ENCODE measurements at places on chromosomes 2 and 18.

GRCh38 chr2:15909157-15909556 is 31.2 kb upstream of the MYCN start:
- no peak for DNase-seq

GRCh38 chr2:124138076-124138475 is 113.0 kb downstream of the CNTNAP5 start:
- DNase-seq, result no peak

DNA sequence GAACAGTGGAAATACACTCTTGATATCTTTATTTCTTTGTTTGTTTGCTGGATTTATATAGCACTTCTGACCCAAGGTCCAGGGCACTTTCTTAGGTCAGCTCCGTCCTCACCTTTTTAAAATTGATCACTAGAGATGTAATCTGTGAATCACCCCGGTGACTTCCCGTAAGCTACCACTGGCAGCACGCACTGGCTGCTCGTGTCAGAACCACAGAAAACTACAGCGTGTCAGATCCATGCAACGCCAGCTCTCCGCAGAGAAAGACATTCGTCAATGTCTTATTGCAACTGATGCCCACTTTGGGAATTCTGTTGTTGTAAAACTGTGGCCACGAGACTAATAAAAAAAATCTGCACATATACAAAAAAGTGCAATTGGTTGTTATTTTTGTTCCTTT is 779.4 kb upstream of the ZEB2 start:
- no peak for DNase-seq

- DNase-seq, result no peak
Measured at GRCh38 chr2:47211497-47212011, 56.4 kb upstream of the STPG4 start.

GRCh38 chr2:202237787-202238233 is 587 bp downstream of the SUMO1 start:
- peak; percentile 30 for DNase-seq

GRCh38 chr2:240919161-240919781 is 13.1 kb downstream of the CROCC2 start:
- no peak for DNase-seq

DNA sequence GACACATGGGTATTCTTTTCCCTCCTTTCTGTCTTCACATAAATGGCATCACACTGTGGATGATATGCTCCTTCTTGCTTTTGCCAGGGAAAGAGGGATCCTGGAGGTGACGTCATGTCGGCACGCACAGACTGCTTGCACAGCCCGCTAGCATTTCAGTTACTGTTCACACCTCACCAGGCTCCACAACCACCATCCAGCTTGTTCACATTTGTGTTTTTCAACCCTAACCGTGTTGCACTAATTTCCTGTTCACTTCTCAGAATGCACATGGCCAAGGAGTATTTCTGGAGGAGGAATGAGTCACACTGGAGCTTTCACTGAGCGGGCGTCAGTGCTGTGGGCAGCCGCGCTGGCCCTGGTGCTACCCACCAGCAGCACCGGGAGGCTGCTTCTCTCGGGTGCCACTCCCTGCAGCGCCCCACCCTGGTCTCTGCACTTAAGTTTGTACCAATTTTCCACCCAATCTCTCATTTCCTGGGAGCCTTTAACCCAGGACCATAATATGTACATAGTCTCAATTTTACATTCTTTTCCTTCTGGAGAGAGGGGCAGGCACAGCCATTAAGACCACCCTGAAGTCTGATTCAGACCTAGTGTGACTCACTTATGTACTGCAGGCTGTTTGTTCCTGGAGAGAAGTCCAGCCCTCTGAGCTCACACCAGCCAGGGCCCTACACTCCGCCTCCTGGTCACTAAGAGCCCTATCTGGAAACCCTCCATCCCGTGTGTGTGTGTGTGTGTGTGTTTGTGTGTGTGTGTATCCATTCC is 65.1 kb downstream of the MBP start:
- DNase-seq, result no peak

GRCh38 chr2:37323781-37324535 is 675 bp downstream of the PRKD3 start:
- no peak for DNase-seq

DNA sequence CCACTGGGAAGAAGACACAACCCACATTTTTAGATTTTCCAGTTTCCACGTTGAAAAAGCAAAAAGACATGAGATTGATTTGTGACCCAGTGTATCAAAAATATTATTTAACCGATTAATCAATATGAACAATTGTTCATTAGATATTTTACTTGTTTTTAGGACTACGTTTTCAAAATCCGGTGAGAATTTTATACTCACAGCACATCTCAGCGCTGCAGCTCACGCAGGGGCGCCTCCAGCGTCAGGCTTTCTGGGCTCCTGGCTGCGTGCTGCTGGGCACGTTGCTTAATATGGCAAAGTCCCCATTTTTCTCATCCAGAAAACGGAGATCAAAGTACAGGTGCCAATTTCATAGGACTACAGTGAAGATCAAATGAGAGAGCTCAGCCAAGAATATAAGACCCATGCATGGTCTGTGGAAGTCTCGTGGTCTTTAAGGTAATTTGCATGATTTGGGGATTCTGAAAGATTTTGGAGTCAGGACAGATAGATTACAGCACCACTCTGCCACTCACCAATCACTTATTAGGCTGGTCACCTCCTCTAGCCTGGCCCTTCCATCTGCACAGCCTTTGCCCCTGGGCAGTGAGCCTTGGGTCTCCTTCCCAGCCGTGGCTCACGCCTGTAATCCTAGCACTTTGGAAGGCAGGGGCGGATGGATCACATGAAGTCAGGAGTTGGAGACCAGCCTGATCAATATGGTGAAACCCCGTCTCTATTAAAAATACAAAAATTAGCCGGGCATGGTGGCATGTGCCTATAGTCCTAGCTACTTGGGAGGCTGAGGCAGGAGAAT is 36.2 kb downstream of the PTPN18 start:
- DNase-seq, result peak; percentile 14

DNA sequence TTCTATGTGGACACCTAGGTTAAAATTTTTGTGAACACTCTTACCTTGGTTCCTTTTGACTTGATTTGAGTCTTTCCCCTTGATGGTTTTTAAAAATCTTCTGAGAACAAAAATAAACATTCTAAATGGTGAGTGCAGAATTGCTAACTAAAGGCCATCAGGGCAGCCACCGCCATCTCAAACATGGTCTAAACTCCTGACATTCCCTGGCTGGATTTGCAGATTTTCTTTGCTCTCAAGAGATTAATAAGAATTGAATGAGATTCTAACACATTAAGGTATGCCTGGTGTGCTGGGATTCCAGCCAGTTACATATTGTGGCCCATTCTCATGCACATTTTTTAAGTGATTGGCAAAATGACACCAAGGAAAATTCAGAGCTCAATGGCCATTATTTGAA is 17.2 kb upstream of the CTDP1 start:
- no peak for DNase-seq

GRCh38 chr2:215749092-215749957 is 264.0 kb downstream of the MREG start:
- DNase-seq, result no peak

DNA sequence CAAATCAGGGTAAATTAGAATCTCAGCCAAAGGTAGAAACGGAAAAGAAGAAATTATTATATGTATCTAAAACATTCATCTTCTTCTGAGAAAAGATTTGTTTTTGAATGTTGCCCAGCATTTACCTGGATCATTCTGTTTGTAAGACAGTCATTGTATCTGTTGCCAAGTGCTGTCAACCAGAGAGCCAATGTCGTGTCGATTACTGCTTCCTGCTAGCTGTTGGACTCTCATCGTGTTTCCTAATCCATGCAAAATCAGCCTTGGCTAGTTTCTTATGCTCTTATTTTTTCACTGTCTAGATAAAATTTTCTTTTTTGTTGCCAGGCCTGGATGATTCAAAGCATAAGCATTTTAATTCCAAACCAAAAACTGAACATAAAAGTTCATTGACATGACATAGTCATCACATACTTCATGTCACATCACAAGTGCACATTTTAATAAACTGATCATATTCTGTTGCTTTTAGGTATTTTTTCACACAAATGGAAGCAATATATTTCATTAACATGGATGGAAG is 202.3 kb downstream of the KCNH7 start:
- no peak for DNase-seq

- no peak for DNase-seq
Measured at GRCh38 chr2:28486526-28486925, 9.3 kb upstream of the PLB1 start.

- no peak for DNase-seq
Measured at GRCh38 chr2:30136764-30137444, 9.9 kb upstream of the YPEL5 start.

- DNase-seq, result no peak
Measured at GRCh38 chr2:207683879-207684627, 27.4 kb upstream of the CCNYL1 start.

DNA sequence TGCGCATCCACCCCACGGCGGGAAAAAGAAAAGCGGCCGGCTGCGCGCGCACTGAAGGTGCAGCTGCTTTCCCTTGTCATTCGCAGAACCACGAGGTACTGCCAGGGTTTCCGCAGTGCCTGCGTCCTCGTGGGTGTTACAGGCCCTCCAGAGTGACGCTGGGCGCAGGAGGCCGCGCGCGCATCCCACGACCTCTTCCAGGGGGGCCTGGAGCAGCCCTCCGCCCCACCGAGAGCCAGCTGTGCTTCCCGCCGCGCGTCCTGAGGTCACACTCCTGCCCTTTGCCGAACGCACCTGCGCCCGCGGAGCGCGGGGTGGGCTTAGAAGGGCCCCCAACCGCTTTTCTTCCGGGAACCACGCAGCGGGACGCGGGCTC is 378 bp upstream of the IAH1 start:
- peak; percentile 23 for DNase-seq

DNA sequence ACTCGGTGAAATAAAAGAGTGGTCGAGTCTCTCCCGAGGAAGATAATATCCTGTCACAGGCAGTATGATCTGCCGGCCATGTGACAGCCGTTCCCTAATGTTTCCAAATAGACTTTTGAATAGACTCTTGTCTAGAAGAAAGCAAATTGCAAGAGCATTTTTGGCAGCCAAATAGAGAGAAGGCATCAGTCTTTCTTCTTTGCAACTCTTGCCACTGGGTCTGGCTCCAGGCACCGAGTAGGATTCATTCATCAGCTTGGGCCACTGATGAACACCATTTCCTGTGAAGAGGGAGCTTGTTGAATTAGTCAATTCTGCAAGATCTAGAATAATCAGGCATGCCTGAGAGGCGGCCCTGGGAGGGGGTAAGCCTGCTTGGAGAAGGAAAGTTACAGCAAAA is 165.6 kb downstream of the KLHL29 start:
- no peak for DNase-seq

DNA sequence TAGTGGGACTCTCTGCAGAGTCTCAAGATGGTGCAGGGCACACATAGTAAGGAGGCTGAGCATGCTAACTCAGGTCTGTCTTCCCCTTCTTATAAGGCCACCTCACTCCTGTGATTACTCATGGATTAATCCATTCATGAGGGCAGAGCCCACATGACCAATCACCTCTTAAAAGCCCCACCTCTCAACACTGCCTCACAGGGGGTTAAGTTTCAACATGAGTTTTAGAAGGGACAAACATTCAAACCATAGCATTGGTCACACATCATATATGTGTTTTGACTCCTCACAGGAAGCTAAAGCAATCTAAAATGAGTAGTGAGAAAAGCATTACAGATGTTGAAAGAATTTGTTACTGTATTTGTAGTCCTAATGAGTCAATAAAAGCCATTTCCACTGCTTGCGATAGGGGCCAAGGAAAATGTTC is 57.5 kb downstream of the DTNA start:
- DNase-seq, result no peak

DNA sequence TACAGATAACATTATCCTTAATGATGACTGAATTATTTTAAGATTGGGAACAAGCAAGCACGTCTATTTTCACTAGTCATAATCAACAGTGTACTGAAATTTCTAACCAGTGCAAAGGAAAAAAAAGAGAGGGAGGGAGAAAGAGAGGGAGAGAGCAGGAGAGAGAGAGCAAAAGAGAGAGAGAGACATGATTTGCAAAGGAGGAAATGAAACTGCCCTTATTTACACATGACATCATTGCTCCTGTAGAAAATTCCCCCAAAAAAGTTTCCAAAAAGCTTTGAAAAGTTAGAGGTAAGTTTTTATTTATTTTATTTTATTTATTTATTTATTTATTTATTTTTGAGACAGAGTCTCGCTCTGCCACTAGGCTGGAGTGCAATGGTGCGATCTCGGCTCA is 355.3 kb upstream of the CELF4 start:
- DNase-seq, result no peak

DNA sequence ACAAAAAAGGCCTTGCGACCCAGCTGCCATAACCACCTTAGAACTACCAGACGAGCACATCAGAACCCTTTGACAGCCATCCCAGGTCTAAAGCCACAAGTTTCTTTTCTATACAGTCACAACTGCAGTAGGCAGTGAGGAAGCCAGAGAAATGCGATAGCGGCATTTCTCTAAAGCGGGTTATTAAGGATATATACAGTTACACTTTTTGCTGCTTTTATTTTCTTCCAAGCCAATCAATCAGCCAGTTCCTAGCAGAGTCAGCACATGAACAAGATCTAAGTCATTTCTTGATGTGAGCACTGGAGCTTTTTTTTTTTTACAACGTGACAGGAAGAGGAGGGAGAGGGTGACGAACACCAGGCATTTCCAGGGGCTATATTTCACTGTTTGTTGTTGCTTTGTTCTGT is 48.8 kb downstream of the FEZ2 start:
- no peak for DNase-seq

DNA sequence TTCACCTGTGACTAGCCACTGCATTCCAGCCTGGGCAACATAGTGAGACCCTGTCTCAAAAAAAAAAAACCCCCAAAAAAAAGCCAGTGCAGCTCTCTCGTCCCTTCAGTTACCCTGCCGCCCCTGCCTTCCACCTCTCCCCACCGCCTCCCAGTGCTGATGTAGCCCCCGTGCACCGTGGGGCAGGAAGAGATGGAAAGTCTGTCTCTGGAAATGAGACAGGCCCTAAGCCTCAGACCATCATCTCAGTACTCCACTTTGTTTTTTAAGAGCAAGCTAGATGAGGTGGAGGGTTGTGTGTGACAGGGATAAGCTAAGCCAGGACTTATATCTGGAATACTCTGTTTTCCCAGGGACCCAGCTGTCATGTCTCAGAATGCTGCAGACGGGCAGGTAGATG is 32.0 kb downstream of the MERTK start:
- no peak for DNase-seq
